ENCODE measurements at places on chromosomes 1 and 21.

GRCh38 chr1:234500269-234500668 is 21.3 kb upstream of the TARBP1 start:
- no peak for DNase-seq

- no peak for DNase-seq
Observed at GRCh38 chr21:46542588-46543124, 62.2 kb downstream of the S100B start.

DNA sequence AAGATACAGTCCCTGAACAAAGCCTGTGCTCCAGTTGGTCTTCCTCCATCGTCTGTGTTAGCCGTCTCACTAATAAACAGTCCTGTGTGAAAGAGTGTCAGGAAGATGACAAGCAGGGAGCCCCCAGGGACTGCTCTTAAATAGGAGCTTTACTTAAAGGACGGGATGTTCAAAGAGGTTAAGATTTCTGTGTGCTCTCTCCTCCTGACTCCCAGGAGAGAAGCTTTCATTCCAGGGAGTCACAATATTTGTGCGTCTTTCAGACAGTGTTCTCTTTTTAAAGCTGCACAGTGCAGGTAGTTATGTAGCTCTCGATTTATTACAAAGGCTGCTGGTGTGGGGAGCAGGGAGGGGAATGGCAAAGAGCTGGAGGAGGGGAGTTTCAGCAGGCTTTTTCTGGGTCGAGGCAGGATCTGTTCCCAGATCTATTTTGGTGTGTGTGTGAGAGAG is 43.5 kb downstream of the STYXL2 start:
- DNase-seq = no peak

- DNase-seq = peak; percentile 56
Observed at GRCh38 chr1:224851210-224851847, 78.1 kb upstream of the DNAH14 start.

GRCh38 chr21:44845418-44846223 is 27.8 kb upstream of the SUMO3 start:
- peak; percentile 55 for DNase-seq

- DNase-seq = no peak
Observed at GRCh38 chr1:150093805-150094204, 26.2 kb downstream of the VPS45 start.

DNA sequence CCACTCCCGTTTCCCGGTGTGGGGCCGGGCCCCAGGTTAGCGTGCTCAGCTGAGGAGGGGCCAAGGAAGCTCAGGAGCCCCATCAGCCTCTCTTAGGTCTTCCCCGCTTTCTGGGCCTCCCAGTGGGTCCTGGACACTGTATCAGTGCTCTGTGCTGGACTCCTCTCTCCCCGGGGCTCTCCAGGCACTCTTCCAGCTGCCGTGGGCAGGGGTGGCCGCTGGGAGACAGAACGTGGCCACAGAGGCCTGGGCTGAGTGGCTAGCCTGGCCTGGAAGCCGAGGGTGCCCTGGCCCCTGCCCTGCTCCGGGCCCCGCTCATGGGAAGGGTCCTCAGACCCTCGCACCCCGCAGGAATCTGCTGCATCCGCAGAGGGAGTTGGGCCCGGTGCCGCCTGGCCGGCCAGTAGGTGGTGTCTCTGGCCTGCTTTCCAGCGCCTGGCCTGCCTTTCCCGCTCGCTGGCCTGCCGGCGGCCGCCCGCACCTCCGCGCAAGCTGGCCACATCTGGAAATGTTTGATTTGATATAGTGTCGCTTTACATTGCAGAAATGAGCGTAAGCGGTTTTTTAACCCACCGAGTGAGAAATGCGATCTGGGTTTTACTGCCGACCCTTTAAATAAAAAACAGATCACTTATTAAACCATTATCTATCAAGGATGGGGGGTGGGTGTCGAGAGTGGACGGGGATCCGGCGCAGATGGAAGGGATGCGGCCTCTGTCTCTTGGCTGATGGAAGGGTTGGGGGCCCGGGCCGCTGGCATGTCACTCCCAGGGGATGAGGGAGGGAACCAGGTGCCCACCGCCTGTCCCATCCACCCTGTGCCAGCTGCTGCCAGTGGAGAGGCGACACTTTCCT is 74.4 kb upstream of the TTC34 start:
- DNase-seq = peak; percentile 39

DNA sequence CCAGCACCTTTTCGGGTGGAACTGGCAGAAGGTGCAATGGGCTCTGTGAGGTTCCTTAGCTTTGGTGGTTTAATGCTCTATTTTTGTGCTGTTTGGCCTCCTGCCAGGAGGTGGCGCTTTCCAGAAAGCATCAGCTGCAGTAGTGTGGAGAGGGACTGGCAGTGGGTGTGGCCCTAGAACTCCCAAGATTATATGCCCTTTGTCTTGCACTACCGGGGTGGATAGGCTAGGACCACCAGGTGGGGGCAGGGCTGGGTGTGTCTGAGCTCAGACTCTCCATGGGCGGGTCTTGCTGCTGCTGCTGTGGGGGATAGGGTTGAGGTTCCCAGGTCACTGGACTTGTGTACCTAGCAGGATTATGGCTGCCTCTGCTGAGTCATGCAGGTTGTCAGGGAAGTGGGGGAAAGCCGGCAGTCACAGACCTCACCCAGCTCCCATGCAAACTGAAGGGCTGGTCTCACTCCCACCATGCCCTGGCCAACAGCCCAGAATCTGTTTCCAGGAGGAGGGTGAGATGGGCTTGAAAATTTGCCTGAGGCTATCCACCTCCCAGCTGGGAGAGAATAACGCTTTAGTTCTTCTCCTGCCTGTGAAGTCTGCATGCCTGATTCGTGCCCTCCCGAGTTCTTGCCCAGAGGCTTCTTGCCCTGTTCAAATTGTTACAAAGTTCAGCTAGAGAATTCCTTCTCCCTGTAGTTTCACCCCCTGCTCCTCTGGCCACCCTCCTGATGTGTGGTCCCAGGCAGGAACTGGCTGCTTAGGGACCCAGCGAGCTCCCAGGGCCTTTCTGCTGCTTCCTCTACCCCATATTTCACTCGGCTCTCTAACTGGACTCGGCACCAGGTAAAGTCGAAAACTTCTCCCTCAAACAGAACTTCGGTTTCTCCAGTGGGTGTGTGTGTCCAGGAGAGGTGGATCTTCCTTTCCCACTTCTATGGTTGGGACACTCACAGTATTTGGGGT is 76.5 kb upstream of the BTG3 start:
- DNase-seq = peak; percentile 72

GRCh38 chr1:73463873-73464272 is 734.1 kb downstream of the LRRIQ3 start:
- no peak for DNase-seq

DNA sequence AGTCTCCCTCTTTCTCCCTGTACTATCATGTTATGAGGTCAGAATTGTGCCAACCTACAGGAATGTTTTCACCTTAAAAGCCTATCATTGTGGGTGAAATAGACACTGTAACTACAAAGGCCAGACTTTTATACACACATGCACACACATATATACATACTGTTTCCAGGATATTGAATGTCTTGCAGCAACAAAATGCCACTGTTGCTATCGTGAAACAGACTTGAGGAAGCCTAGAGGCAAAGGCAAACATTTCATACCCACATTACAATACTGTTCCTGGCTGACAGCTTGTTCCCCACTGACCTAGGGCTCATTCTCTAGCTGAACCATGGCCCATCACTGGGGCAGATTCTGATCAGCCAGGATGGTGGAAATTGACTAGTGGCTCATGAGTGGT is 125.1 kb upstream of the DUSP10 start:
- DNase-seq = no peak

- no peak for DNase-seq
Observed at GRCh38 chr1:36160388-36160948, 4.5 kb downstream of the MAP7D1 start.

GRCh38 chr1:77175230-77175844 is 43.9 kb downstream of the PIGK start:
- no peak for DNase-seq
